ENCODE measurements at places on chromosomes 13 and 19. TPM values are rescaled to one million over a fixed set of nuclear protein-coding genes. Genes with fewer than 3 reads are reported as not detected.
A peak's percentile ranks its signal among the peaks of the same experiment; 100 is the strongest.

- no peak for DNase-seq
- H3K4me3 ChIP-seq, result no peak overlapping the region
- no peaks in the 10 kb centered on the region for H3K36me3 ChIP-seq
- no peak overlapping the region for H3K27ac ChIP-seq
- no peaks in the 10 kb centered on the region for H3K27me3 ChIP-seq
- H3K4me1 ChIP-seq, result peaks cover 22% of the 10 kb centered on the region
These were observed 87.2 kb upstream of the C1QTNF9B start for GRCh38 chr13:23984546-23984945.

DNA sequence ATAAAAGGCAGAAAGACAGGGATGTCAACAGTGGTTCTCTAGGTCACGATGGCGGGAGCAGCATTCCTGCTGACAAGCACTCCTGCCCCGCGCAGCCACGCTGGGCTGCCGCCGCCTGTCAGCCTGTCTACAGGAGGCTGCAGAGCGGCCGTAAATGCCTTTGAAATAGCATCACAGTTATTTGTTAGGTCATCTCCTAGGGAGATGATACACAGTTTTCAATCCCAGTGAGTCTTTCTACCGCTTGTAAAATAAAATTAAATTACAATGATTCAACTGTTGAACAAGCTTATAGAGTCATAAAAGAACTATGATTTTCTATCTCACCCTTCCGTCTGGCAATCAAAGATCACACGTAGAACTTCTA, 7.3 kb upstream of the SLC7A9 start:
- no peaks in the 10 kb centered on the region for H3K4me1 ChIP-seq
- no peak overlapping the region for H3K4me3 ChIP-seq
- H3K27ac ChIP-seq, result no peak overlapping the region
- H3K27me3 ChIP-seq, result no peaks in the 10 kb centered on the region
- DNase-seq, result peak; percentile 71

DNA sequence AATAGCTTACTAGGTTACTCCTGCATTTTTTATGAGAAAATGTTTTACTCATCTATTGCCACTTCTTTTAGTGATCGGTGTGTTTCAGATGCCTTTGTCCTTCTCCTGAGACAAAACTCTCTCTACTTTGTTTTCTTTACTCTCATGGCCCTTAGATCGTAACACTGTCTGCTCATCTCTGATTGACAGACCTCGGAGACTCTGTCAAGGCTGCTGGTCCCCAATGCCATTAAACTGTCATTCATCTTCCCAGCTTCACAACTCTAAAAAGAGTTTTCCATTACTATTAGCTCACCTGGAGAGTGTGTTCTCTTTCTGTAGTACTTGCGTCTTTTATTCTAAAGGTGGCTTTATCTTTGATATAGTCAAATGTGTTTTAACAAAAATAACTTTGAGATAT, 765.2 kb downstream of the SLITRK1 start:
- no peak for DNase-seq
- no peaks in the 10 kb centered on the region for H3K4me1 ChIP-seq
- no peak overlapping the region for H3K27ac ChIP-seq

DNA sequence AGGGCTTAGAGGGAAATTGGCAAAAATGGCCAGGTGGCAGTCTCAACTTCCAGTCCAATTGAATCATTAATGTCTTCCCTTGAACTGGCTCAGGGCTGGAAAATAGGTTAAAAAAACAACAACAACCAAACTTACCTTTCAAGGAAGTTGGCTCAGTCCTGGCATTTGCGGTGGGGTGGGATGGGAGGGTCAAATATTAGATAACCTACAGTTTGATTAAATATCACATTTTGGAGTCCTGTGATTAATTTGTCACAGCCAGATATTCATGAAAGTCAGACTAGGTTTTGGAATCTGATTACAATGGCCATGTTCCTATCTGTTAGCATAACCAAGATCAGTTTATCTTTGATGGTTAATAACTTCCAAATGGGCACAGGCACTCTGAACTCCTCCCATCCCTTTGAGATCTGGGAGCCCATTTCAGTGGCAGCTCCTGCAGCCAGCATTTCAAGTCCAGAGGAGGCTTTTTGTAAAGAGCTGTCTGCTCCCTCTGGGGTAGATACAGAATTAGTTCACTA, 7.8 kb upstream of the DZIP1 start:
- no peak for DNase-seq
- H3K27ac ChIP-seq, result no peak overlapping the region
- H3K4me3 ChIP-seq, result no peak overlapping the region
- H3K4me1 ChIP-seq, result no peaks in the 10 kb centered on the region
- H3K27me3 ChIP-seq, result no peaks in the 10 kb centered on the region

- peak; percentile 89 for DNase-seq
- H3K27me3 ChIP-seq, result no peaks in the 10 kb centered on the region
- peaks cover 20% of the 10 kb centered on the region for H3K36me3 ChIP-seq
- H3K4me3 ChIP-seq, result peak overlapping the region; percentile 16
- peak overlapping the region; percentile 97 for H3K27ac ChIP-seq
- H3K4me1 ChIP-seq, result peaks cover 60% of the 10 kb centered on the region
These were observed 7.2 kb downstream of the MED29 start for GRCh38 chr19:39398297-39398864.

DNA sequence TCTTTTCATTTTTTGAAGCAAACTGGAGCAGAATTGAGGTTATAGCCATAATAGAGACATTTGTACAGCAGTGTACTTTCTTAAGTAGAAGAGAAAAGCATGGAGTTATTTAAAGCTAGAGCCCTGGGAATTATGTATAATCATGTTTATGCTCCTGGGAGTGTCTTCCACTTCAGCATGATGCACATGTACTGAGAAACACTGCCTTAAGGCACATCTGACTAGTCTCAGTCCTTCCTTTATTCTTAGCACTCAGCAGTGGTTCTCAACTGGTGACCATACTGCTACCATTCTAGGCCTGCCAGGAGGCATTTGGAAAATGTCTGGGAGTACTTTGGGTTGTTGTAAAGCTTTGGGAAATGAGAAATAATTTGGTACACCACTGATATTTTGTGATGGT, 45.8 kb downstream of the VWA8 start:
- H3K27me3 ChIP-seq, result no peaks in the 10 kb centered on the region
- H3K27ac ChIP-seq, result no peak overlapping the region
- no peak overlapping the region for H3K4me3 ChIP-seq
- H3K36me3 ChIP-seq, result no peaks in the 10 kb centered on the region
- H3K4me1 ChIP-seq, result no peaks in the 10 kb centered on the region

Gene ZNF761
- total RNA-seq, result 5.0 TPM
